Stimulated activated CD8-positive, alpha-beta memory T cell treated with anti-CD3 and anti-CD28 coated beads, Interleukin-7, amount 100 ng/mL, for 48 hours (primary cell): ENCODE measurements at places on chromosomes 2 and 18.

GRCh38 chr2:111039628-111040383 lies 80.9 kb upstream of the BCL2L11 start:
- DNase-seq, result no peak

GRCh38 chr2:162967811-162968210 lies 129.2 kb upstream of the KCNH7 start:
- no peak for DNase-seq

GRCh38 chr2:29522951-29523669 lies 398.3 kb downstream of the ALK start:
- no peak for DNase-seq

DNA sequence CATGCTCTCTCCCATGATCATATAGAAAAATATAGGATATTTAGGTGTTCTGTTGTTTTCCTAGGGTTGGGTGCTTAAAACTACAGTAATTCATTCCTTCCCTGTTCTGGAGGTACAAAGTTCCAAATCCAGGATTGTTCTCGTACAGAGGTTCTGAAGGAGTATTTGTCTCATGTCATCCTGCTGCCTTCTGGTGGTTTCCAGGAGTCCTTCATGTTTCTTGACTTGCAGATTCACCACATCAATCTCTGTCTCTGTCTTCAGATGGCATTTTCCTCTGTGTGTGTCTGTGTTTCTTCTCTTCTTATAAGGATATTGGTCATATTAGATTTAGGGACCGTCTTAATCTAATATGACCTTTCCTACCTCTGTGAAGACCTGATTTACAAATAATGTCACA lies 397.9 kb downstream of the NYAP2 start:
- DNase-seq, result no peak

DNA sequence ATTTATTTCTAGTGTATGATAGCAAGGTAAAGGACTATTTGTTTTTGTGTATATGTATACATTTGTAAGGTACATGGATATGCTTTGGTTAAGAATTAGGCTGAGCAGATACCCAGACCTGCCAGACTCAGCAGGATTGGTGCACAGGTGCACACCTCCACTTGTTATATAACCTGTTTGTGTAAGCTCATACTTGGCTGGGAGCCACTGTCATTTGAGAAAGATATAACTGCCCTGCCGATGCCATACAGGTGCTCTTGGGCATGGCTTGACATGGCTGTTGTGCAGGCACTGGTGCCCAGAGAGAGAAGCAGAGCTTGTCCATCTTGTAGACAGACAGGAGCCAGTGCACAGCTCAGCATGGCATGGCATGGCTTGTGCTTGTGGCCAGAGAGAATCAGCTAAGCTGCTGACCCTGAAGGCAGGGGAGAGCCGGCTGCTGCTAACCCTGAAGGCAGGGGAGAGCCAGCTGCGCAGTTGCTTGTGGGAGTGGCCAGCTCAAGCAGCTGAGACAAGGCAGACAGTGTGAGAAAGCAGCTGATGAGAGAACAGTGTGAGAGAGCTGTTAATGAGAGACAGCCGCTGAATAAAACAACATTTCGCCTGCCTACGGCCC lies 136.5 kb downstream of the RNF144A start:
- DNase-seq, result no peak

DNA sequence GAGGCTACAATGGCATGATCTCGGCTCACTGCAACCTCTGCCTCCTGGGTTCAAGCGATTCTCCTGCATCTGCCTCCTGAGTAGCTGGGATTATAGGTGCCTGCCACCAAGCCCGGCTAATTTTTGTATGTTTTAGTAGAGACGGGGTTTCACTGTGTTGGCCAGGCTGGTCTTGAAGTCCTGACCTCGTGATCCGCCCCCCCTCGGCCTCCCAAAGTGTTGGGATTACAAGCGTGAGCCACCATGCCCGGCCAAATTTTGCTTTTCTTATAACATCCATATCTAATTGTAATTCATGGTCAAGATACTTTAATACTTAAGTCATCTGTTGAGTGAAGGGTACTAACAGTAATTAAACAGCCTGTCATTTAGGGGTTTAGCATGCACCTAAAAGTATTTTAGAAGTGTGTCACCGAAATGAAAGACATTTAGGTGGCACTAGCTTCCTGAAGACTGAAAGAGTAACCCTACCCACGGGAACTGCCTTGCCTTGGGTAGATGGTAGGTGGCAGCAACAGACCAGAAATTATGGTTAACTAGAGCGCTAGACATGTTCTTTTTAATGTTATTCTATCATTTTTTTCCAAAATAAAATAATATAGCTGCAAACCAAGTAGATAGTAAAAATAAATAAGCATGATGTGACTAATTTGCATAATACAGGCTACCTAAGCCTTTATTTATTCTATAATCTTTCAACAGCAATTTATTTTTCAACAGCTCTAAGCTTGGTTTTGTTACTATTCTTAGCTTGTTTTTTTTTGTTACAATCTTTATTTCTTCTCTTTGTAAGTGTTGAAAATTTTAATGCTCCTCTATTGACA lies 8.6 kb upstream of the ACYP2 start:
- no peak for DNase-seq

DNA sequence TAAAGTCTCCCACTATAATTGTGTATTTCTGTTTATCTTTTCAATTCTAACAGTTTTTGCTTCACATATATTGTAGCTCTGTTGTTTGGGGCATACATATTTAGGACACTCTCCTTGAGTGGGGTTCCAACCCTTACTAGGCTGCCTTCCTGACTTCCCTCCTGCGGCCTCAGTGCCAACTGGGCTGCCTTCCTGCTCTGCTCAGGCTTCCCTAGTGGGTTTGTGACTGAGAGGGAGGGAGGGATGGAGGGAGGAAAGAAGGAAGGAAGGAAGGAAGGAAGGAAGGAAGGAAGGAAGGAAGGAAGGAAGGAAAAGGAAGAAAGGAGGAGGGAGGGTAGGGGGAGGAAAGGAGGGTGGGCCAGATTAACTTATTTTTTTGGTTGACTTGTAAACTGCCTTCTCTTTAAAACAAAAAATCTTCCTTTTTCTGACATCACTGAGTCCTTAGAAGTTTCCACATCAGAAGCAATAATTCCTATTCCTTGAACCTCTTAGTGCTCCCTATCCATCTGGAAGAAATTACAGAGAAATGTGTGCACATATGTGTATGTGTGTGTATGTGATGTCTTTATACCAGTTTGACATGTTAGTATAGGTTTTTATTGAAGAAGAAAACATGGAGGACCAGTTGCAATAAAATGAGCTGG lies 145.4 kb upstream of the PGAP1 start:
- no peak for DNase-seq

- DNase-seq, result no peak
Measured at GRCh38 chr18:43661570-43661969, 384.3 kb upstream of the SYT4 start.

- DNase-seq, result no peak
Measured at GRCh38 chr2:52904355-52904891, 863.2 kb upstream of the CHAC2 start.

DNA sequence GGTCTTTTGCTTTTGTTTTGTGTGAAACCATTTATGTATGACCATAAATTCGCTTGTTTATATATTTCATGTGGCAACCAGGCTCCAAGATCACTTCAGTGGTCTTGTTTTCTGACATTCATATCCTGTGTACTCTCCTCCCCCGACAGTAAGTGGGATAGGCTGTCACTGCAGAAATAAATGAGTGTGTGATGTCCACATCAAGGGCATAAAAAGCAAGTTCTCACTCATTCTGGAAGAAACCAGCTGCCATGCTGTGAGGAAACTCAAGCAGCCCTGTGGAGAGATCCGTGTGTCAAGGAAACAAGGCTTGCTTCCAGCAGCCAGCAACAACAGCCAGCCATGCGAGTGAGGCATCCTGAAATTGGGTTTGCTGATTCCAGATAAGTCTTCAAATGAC lies 39.2 kb upstream of the GNAL start:
- DNase-seq, result no peak
